ENCODE measurements at places on chromosomes 5 and 9.

DNA sequence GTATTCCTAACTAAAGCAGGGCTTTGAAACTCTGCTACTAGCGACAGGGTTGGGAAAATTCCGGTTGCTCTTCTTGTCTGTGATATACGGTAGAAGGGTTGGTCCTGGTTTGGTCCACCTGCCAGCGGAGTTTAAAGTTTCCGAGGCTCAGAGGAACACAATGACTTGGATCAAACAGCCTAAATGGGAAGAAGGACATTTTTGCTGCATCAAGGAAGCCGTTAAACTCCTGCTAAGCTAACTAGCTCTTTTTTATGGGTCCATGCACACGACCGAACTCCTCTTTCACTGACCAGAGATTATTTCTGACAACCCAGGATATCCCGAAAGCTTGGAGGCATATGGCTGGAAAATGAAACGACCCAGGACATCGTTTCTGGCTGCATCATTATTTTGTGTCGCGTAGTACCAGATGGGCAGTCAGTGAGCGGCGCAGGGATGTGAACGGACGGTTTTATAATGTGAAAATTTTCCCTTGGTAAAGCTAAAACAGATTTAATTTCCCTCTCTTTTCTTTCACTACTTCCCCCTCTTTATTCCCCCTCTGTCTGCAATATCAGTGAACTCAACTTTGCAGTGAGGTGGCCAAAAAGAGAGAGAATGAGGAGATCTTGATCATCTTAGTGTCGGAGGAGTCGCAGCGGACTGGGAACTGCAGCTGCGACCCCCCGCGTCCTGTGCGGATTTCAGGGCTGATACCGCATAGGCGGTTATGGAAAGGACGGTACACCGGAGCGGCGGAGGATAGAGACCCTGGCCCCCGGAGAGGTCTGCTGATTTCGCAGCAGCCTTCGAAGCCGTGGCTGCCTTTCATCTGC is at the start of gene LURAP1L:
Gene LURAP1L (plus strand): TSS at position 160 of the 818 bp plus-strand sequence. CDS start 696 bp downstream, outside the sequence.
- peak; percentile 79 for DNase-seq

DNA sequence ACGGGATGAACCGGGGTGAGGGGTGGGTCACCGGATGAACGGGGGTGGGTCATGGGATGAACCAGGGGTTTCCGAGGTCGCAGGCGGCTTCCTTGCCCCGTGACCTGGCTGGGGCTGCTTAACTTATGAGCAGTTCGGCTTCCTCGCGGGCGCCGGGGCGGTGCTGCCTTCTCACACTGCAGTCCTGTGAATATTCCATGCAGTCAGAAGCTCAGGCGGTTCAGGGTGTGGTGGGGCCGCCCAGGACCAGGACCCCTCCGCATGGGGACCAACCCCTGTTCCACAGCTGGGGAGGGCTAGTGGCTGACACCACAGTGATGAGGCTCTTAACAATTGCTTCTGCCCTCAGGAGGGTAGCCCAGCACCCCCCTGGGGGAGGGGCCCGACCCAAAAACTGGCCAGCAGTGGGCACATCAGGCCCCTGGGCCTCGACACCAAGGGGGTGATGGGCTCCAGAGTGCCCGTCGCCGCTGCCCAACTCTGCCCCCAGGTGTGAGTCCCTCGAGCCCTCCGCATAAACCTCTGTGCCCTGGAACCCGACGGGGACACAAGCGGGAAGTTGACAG is 30.9 kb upstream of the SLC9A3 start:
- DNase-seq: no peak

DNA sequence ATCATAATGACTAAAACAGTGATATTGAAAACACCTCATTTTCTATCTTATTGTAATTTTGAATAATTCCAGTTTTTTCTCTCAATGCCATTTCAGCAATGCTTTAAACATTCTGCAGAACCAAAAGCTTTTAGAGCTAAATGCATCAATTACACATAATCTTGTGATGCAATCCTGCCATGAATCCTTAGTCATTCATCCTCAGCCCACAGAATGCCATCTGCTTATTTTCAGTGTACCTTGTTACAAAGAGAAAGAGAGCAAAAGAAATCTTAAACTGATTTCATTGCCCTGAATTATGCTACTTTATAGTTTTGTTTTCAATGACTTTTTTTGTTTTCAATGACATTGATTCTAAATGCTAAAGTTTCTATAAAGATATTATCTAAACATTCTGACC is 1234.8 kb upstream of the C9orf72 start:
- DNase-seq: no peak

DNA sequence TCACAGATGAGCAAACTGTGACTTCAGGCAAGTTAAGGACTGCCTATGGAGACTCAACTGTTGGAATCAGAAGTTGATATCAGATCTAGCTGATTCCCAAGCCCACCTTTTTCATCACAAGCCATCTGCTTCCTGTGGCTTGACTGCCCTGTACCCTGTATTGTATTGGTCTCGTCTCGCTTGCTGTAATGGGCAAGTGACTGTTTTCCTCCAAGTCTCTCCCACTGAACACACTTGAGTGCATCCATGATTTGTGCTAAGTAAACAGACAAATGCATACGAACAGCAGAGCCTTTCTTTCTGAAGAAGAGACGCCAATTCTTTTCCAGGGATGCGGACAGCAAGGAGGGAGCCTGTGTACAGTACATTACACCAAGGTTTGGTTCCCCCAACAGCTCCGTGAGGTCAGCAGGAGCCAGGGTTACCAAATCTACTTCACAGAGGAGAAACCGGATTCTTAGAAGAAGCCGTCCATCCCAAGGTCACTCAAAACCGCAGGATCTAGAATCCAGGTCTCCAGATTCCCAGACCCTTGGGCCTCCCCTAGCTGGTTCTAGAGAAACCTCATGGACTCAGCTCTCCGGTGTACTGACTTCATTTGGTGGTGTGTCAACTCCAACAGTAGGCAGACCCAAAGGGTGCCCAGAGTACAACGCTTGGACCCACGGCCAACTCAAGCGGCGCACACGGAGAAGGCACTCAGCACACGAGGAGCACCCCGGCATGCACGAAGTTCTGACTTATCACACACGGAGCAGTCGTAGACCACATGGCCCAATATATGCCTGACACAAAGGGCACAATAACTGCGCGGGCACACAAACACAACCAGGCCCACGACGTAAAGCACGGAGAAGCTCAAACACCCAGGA is 1.1 kb downstream of the BAG1 start:
- peak; percentile 7 for DNase-seq

DNA sequence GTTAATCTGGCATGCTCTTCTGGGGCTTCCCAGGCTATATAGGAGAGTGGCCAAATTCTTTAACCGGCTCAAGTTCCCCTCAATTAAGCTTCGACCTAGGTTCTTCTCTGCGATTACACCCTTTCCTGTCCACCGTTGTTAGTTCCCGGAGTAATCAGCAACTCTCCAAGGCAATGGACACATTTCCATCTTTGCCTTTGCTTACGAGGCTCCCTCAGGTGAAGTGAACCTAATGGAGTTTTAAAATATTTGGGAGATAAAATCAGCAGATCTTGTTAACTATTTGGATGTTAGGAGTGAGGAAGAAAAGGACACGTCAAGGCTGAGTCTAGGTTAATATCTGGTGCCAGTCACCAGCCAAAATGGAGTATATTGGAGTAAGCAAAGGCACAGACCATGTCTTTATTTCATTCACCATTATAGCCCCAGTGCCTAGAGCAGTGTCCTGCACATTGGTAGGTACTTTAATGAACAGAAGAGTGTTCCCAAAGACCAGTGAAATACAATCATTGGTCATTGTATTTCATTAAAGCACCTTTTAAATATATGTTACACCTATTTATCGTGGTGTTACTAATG is 515 bp downstream of the UTP15 start:
- no peak for DNase-seq

DNA sequence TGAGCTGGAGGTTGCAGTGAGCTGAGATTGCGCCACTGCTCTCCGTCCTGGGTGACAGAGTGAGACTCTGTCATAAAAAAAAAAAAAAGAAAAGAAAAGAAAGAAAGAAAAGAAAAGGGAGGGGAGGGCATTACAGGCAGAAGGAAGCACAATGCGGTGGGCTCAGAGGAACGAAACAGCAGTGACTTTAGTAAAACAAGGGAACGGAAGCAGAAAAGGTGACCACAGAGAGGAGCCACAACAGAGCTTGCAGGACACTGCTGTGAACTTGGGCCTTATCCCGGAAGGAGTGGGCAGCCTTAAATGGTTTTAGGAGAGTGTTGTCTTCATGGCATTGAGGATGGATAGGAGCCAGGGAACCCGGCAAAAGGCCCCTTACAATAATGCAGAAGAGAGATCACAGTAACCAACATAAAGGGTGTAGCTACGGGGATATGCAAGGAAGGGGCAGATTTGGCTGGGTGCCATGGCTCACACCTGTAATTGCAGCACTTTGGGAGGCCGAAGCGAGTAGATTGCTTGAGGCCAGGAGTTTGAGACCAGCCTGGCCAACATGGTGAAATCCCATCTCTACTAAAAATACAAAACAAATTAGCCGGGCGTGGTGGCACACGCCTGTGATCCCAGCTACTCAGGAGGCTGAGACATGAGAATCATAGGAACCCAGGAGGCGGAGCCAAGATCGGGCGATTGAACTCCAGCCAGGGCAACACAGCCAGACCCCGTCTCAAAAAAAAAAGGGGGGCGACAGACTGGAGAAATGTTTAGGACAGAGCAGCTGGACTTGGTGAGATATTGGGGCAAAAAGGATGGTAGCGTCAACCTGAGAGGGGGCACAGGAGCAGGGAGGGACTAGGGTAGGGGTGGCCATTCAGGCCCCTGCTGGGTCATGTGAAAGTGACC is 83.9 kb upstream of the ZBTB43 start:
- DNase-seq: no peak

- DNase-seq: no peak
Observed at GRCh38 chr5:150234576-150235499, 45.0 kb downstream of the SLC6A7 start.

DNA sequence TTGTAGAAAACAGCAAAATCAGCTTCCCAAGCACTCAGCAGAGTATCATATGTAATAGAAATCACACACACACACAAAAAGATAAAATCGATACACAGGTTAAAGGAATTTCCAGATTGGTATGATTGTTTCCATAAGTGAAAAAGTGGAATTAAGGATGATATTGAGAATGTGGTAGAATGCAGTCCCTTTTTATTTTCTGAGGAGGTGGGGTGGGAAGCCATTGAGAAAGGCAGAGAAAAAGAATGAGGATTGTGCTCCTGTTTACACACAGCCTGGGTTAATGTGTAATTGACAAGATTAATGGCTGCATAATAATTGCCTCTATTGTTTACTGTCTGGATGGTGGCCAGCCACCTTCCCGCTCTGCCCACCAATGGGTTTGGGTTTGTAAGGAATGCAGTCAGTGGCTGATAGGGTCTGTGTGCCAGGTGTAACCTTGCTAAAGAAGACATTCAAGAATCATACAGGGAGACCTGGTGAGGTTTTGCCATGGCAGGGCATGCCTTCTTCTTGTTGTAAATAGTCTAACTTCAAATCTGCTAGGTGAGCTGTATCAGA is 177.2 kb upstream of the MAP3K1 start:
- peak; percentile 78 for DNase-seq

GRCh38 chr9:75083188-75083970 is 4.6 kb downstream of the NMRK1 start:
- no peak for DNase-seq

DNA sequence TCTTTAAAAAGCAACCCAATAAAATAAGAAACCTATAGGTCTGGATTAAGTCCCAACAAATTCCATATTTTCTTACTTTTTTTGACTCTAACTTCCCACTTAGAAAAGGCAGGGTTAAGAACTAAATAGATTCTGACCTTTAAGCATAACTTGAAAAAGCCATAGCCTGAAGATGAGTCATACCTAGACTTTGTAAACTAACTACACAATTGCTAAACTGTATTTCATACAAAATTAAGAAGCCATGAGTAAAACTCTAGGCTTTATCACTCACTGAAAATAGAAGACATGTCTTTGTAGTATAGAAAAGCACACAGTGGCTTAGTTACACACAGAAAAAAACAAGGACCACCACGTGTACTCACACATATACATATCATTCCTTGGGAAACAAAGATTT is 51.5 kb downstream of the MLLT3 start:
- no peak for DNase-seq

- DNase-seq: peak; percentile 48
Observed at GRCh38 chr9:114507726-114508125, 2.5 kb upstream of the WHRN start.

GRCh38 chr5:172662596-172662995 is 21.5 kb downstream of the NEURL1B start:
- no peak for DNase-seq

DNA sequence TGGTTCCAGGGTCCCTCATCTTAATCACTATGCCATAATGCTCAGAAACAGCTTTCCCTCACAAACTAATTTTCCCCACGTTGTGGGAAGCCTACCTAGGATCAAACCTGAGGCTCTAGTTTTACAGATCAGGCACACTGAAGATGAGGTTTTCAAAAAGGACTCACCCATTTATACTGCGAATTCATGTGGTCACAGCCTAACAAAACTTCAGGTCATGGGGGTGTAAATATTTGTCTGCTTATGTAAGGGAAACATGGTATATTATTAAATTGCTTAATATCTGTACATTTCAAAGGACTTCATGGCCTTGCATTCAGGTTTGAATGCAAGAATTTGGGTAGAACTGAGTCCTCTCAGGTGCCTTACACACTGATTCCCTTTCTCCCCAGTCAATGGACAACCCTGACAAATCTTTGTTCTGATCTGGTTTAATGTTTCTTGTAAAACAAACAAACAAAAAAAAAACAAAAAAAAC is 12.1 kb downstream of the ZFAND5 start:
- DNase-seq: no peak

DNA sequence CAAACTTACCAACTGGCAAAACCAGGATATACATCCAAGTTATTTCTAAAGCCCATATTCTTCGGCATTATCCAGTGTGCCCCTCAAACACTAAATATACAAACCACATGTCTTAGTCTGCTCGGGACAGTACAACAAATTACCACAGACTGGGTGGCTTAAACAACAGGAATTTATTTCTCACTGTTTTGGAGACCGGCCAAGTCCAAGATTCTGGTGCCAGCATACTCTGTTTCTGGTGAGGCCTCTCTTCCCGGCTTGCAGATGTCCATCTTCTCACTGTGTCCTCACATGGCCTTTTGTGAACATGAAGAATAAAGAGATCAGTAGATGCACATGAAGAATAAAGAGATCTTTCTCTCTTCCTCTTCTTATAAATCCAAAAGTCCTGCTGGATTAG is 12.9 kb upstream of the SLCO6A1 start:
- no peak for DNase-seq

- DNase-seq: peak; percentile 48
Observed at GRCh38 chr5:59126708-59127573, 544.1 kb downstream of the RAB3C start.

- DNase-seq: no peak
Observed at GRCh38 chr5:165525271-165525670, 2019.9 kb downstream of the MAT2B start.

GRCh38 chr9:122810306-122810946 is 10.5 kb downstream of the OR1K1 start:
- DNase-seq: peak; percentile 87

DNA sequence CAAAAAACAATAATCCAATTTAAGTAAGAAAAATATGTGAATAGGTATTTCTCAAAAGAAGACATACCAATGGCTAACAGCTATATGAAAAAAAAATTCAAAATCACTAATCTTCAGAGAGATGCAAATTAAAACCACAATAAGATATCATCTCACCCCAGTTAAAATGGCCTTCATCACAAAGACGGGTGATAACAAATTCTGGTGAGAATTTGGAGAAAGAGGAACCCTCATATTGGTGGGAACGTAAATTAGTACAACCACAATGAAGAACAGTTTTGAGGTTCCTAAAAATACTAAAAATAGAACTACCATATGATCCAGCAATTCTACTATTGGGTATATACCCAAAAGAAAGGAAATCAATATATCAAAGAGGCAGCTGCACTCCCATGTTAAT is 94.3 kb downstream of the TMEM167A start:
- no peak for DNase-seq

- no peak for DNase-seq
Observed at GRCh38 chr5:56751572-56752313, 63.6 kb upstream of the MAP3K1 start.

- DNase-seq: no peak
Observed at GRCh38 chr5:144133050-144133633, 37.3 kb downstream of the YIPF5 start.
